IPS-NIHi11 (cell line): ENCODE measurements at places on chromosomes 5 and 9.

DNA sequence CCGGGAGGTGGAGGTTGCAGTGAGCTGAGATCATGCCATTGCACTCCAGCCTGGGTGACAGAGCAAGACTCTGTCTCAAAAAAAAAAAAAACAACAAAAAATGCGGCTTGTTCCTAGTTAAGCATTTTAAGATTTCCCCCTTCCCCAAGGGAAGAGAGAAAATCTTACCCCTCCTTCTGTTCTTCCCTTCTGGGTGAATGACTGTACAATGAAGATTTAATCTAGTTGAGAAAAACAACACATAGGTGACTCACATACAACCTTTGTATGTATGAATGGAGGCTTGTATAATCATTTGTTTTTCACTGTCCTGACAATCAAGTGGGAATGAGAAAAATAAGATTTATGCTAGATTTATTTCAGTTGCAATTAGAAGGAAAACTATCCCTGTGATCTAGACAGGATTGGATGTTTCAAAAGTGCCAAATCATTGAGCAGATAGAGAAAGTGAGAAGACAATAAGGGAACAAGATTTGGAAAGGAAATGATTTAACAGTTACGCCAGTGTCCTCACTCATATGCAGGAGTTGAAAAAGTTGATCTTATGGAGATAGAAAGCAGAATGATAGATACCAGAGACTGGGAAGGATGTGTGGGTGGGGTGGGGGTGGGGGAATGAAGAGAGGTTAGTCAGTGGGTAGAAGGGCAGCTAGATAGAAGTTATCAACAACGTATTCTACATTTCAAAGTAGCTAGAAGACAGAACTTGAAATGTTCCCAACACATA lies 16.7 kb downstream of the GDA start:
- DNase-seq = no peak

DNA sequence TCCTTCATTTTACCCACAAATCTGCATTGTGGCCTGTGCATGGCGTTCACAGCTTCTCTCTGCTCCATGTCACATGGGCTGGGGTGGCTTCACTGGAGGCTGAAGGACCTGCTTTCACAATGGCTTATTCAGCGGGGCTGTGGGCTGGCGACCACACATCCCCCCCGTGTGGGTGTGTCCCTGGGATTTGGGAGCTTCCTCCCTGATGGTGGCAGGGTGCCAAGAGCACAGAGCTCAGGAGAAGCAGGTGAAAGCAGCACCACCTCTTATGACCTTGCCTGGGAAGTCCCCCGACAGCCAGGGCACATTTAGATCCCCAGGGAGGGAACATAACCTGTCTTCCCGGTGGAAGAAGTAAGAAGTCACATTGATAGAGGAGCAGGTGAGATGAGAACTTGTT lies 5.0 kb upstream of the MED10 start:
- DNase-seq = no peak

- no peak for DNase-seq
Observed at GRCh38 chr5:133990396-133990795, 14.4 kb downstream of the VDAC1 start.

DNA sequence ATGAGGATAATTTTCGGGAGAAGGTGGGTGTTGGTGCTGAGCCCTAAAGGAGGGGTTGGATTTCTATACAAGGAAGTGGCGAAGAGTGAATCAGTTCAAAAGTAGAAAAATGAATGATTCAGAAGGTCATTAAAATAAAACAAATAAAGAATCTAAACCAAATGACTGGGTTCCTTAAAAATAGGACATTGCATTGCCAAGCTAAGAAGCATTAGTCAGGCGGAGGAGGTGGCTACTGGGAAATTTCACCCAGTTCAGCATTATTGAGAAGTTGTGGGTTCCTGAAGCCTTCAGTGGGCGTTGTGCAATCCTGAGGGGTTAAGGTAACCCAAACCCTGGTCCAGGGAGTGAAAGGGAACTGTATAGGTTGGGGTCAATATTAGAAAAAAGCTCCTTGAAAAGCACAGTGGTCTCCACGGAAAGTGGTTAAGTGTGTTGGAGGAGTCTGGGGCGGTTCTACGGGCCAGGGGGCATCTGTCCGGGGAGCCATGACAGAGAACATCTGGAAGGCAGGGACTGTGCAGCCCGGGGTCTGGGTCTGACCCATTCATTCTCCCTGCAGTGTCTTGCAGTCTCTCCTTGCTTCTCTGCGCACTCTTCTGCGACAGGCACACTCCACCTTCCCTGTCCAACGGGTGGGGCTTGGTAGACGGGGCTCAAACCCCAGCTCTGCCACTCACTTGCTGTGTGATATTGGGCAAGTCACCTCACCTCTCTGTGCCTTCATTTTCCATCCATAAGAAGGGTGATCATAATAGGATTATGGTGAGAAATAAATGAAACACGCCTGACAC lies 27.6 kb upstream of the DUSP1 start:
- no peak for DNase-seq

DNA sequence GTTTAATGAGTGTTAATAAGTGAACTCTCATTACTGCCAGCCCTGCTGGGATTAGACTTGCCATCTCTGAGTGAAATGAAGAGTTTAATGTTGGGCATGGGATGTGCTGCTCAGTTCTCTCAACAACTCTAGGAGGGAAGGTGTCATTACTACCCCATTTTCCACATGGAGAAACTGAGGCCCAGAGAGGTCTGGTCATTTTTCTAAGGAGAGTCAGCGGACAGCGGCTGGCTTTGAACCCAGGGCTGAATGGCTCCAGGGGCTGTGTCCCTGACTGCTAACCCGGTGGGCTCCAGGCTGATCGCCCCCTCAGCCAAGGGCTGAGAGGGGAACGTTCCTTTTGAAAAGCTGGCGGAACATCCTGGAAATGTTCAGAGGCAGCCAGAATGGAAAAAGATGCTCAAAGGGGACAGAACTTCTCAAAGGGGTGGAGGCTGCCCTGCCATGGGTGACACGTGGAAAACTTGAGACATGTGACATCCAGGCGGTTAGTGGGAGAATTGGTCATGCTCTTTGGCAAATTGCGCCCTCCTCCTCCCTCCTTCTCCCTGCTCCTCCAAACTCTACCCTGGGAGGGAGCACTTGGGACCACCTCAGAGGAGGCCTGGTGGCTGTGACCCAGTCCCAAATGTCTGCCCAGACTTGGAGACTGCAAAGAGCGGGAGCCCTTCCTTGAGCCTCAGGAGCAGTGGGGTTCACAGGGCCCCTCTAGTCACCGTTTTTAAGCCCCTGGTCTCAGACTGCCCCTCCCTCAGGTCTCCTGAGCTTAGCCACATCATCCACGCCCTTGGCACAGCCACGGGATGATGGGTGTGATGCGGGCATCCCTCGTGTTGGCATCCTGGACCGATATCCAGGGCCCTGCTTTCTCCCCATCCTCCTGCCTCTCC lies 28.7 kb downstream of the DNM1 start:
- DNase-seq = no peak

- DNase-seq = no peak
Observed at GRCh38 chr5:154403234-154403633, 42.6 kb upstream of the SAP30L start.

DNA sequence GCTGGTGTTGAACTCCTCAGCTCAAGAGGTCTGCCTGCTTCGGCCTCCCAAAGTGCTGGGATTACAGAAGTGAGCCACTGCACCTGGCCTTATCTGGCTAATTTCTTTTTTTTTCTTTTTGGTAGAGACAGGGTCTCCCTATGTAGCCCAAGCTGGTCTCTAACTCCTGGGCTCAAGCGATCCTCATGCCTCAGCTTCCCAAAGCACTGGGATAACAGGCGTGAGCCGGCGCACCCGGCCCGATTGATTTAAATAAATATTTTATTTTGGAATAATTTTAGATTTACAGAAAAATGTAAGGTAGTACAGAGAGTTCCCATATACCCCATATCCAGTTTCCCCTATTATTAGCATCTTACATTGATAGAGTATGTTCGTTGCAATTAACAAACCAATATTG lies 155.0 kb upstream of the MVB12B start:
- no peak for DNase-seq

GRCh38 chr5:112691758-112692157 lies 45.9 kb upstream of the APC start:
- no peak for DNase-seq

DNA sequence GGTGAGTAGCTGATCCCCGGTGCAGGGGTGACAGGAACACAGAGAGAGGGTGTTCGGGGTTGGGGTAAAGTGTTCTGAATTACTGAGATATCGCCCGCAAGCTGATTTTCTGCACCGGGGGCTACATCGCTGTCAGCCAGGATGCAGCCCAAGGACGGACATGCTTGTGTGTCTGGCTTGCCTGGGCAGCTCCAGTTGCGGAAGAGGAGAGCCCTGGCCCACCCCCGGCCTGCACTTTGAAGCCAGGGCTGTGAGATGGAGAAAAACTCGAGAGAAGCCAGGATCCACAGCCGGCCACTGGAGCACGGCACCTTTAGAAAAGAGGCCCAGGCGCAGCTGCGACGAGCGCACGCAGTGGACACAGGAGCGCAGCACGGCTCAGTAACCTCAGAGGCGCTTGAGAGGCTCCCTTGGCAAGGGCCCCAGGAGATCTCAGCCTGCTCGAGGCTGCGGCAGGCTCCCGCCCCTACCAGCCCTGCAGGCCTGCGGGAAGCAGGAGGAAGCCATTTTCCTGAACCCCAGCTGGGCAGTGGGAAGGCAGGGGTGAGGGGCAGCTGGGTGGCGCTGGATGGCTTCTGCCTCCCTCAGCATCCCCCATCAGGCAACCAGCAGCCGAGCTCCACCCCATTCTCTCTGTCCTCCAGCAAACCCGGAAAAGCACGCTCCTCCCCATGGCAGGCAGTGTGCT lies 59.2 kb downstream of the C9orf50 start:
- no peak for DNase-seq

DNA sequence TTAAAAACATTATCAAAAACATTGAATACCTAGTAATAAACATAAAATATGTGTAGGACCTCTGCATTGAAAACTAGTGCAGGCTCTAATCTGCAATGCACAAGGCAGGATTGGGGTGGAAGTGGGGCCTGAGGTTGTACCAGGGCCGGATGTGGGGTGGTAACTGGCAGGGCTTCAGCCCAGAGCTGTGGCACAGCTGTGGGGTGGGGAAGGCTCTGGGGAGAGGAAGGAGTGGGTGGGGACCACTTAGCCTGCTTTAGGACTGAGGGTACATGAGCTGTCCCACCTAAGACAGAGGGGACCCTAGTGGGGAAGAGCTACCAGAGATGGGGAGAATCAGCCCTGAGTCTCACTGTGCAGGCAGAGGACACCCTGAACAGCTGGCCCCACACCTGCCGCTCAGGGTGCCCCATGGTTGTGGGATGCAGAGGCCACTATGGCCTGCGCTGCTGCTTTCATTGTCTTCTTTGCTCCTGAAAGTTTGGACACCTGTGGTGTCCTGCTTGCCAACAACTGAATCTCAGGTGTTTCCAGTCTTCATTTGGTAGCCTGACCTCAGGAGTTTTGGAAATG lies 311.4 kb downstream of the TLE4 start:
- DNase-seq = no peak

- DNase-seq = no peak
Observed at GRCh38 chr9:16119261-16120230, 566.7 kb downstream of the CCDC171 start.

GRCh38 chr9:137740312-137740711 lies 121.5 kb downstream of the EHMT1 start:
- peak; percentile 55 for DNase-seq

- DNase-seq = no peak
Observed at GRCh38 chr5:111066261-111066938, 5.1 kb upstream of the TSLP start.

- no peak for DNase-seq
Observed at GRCh38 chr5:131854134-131854533, 57.3 kb upstream of the FNIP1 start.

- DNase-seq = no peak
Observed at GRCh38 chr9:85431339-85432102, 310.2 kb downstream of the AGTPBP1 start.

DNA sequence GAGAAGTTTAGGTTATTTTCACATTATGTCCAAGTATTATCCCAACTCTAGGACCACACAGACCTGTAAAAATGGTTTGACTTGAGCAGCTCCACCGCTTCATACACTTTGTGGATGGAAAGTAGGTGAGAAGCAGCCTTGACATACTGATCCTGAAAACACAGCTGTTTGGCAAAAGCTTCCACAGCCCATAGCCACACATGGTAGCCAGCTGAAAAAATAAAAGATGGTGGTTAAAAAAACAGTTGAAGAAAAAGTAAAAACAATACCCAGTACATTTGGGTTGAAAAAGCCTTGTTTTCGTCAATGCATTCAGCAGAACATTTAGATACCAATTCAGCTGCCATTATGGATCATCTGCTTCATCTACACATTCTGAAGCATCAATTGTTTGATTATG lies 36.7 kb downstream of the GEMIN5 start:
- no peak for DNase-seq

GRCh38 chr5:58795327-58795726 lies 212.5 kb downstream of the RAB3C start:
- DNase-seq = no peak

GRCh38 chr9:114616684-114617520 lies 5.8 kb downstream of the TMEM268 start:
- no peak for DNase-seq

- no peak for DNase-seq
Observed at GRCh38 chr5:93890657-93891056, 149.3 kb upstream of the POU5F2 start.

DNA sequence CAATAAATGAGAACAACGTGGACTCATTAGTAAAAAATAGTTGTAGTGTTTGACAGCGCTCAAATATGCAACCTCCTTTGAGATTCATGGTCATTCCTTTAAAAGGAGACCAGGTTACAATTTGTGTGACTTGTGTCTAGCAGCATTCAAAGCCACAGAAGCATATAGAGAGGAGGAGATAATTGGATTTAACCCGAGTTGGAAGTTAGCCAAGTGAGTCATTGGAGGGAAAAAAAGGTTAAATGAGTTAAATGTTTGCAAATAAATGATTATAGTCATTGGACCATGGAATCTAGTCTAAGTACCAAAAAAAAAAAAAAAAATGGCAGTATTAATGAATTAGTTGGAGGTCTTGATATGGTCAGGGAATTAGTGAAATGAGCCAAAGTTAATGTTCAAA lies 90.9 kb downstream of the ITGA1 start:
- no peak for DNase-seq

DNA sequence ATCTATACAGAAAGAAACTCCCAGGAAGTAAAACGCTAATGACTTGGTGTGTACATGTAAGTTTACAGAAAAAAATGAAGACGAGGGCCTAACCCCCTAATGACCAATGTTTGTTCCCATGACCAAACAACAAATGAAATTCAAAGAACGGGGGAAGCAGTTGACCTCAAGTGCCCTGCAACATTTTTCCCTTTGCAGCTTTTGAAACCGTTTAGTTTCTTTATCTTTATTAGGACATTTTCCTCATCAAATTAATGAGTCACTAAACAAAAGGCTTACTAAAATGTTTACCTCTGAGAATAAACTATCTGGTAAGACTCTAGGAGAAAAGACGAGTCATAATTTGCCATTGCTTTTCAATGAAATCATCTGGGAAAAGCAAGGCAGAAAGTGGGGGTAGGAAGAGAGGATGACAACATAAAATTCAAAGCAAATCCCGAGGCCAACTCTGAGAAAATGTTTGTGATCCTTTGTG lies 57.4 kb downstream of the LHFPL2 start:
- no peak for DNase-seq

GRCh38 chr5:178389796-178390195 lies 157.2 kb upstream of the PHYKPL start:
- no peak for DNase-seq

GRCh38 chr9:20728493-20729220 lies 44.6 kb downstream of the FOCAD start:
- no peak for DNase-seq

GRCh38 chr5:148791696-148792095 lies 34.7 kb upstream of the ADRB2 start:
- no peak for DNase-seq
